Activated T-helper 17 cell treated with anti-CD3 and anti-CD28 coated beads, Interleukin-2, amount 50 U/mL, for 72 hours (primary cell): ENCODE measurements at places on chromosomes 16 and 17.

DNA sequence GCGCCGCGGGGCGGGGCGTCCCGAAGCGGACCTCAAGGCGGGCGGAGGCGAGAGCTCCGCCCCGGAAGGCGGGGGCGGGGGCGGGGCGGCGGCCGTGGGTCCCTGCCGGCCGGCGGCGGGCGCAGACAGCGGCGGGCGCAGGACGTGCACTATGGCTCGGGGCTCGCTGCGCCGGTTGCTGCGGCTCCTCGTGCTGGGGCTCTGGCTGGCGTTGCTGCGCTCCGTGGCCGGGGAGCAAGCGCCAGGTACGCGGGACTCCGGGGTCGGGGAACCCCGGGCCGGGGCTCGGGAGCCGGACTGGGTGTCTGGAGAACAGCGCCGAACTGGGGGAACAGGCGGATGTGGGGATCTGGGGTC, at the start of gene TNFRSF12A:
TNFRSF12A (plus strand) TSS at position 122 of the 357 bp plus-strand sequence; CDS start at position 152, 30 bp downstream.
- peak; percentile 28 for ATAC-seq

DNA sequence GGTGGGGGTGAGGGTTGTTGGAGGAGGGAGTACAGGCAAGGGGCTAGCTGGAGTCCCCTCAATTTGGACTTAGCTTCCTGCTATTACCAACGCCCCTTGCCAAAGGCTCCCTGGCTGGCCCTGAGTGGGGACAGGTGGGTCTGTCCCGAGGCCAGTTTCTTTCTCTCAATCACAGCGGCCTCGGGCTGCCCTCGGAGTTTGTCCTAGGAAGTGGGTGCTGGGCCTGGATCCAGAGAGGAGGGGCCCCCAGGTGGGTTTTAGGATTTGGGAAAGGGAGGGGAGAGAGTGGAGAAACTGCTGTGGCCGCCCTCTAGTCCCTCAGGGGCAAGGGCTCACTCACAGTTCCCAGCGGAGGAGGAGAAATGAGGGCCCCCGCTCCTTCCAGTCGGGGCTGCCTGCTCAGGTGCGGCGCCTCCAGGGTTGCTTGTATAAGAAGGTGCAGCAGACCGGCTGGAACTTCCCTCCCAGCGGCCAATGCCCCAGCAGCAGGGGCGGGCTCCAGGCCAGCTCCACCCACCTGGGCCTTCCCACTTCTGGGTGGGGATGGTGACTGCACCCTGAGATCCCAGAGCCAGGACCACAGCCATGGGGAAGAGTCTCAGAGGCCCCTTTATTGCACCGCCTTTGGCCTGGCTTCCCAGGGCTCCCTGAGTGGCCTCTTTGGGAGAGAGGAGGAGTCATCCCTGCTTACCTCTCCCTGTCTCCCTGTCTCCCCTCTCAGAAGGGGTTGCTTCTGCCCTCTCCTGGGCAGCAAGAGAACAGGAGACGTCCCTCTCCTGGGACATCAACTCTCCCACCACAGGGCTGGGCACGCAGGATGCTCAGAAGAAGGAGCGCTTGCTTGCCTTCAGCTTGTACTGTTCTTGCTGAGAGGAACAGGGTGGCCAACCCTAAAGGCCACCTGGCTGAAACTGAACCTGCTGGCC, 112.0 kb upstream of the SMURF2 start:
- ATAC-seq = peak; percentile 27

GRCh38 chr17:21376081-21376758, at the start of gene KCNJ12:
Gene KCNJ12 (plus strand): TSS chr17:21376357. CDS start chr17:21415343, 38,986 bp downstream.
- ATAC-seq = no peak

- no peak for ATAC-seq
Observed at GRCh38 chr16:79276501-79276900, 324.0 kb downstream of the MAF start.

- ATAC-seq = no peak
Observed at GRCh38 chr17:81050645-81051625, 16.0 kb downstream of the BAIAP2 start.

DNA sequence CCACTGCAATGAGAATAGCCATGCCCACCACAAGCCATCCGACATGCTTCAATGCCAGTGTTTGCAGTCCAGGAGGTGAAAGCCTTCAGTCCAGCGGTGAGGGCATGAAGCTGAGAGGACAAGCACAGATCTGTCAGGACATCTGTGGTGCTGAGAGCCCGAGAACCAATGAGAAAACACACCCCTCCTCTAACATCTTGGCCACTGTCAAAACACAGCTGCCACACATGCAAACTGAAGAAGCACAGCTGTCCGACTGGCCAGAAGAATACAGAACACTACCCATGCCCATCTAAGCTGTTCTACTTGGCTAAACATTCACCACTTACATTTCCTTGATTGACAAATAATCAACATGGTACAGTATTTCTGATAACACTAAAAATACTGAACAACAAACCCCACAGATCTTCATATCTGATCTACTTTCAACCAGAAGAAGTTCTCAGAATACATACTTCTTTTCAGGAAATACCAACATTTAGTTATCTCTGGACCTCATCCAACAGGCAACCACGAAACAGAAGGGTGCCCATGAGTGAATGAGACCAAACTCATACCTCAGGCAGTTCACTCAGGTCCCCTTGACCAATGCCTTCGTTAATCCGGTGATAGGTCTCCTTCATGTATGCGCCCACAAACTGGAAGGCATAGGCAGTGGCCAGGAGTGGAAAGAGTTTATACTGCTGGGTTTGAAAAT, 10.2 kb upstream of the FBF1 start:
- ATAC-seq = no peak

DNA sequence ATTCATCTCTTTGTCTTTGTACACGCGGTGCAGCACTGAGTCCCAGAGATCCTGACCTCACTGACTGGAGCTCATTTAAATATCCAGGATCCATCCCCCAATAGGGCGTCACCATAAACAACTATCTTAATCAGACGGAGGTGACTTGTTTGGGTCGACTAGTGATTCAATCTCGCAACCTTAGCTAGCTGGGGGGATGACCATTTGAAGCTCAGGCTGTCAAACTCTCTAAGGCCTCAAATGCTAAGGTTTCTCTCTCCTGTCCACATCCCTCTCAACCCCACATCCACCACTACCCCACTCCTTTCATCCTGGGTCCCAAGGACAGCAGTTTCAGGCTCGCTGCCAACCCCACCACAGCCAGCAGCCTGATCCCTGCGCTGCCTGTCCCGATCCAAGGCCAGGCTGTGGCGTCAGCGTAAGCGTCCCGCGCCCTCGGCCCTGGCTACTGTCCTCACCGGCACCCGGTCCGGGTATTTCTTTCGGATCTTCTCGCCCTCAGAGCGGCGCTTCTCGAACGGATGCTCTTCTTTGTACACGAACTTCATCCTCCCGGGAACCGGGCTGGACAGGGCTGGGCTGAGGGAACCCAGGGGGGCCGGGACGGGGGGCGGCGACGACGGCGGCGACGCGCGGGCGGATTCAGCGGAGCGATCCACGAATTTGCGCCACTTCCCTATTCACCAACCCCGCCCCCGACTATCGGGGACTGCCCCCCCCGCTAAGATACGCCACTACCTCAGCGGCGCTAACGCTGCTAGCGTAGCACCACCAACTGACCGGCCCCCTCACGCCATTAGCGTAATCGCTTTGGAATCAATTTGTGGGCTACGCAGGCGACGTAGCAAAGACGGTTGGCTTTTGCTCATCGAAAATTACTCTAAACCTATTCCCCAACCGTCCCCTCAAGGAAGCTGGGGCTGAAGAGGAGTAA, at the start of gene GABARAP:
GABARAP (minus strand) TSS at position 667 of the 934 bp plus-strand sequence; CDS start at position 548, 119 bp downstream.
- peak; percentile 39 for ATAC-seq

DNA sequence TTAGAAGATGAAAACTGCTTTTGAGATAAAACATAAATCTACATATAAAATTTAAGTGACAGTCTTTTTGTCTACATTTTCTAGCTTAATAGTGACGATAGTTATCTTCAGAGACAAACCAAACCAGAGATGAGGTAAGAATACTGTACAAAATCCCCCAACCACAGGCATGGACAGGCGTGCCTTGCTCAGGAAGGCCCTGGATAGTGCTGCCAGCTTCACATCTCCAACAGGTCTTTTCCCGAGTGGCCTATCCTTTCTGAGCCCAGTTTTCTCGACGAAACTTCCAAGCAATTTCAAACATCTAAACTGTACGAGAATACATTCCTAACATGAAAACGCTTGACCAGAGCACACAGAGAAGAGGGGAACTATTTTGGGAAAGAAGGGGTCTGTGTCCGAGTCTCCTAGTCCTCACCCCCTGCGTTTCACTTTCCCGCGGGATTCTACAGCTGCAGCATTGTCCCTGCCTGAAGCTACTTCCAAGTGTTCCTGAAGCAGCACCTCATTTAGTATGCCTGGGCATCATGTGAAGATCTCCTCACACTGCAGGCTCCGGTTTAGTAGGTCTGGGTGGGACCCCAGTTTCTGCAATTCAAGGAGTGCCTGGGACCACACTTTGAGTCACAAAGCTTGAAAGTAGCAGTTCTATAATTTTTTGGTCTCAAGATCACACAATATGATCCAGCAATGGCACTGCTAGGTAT, 37.8 kb downstream of the GNA13 start:
- ATAC-seq = no peak

GRCh38 chr16:30805056-30805369, 18.0 kb upstream of the ZNF629 start:
- ATAC-seq = peak; percentile 46

- peak; percentile 54 for ATAC-seq
Observed at GRCh38 chr16:19284207-19284606, 1.3 kb upstream of the CLEC19A start.

GRCh38 chr16:54437401-54437800, 150.8 kb upstream of the IRX3 start:
- ATAC-seq = no peak

- no peak for ATAC-seq
Observed at GRCh38 chr16:46807336-46807735, 23.6 kb downstream of the C16orf87 start.

- no peak for ATAC-seq
Observed at GRCh38 chr17:45170280-45170930, 8.7 kb downstream of the HEXIM2 start.

- peak; percentile 93 for ATAC-seq
Observed at GRCh38 chr17:27879987-27880608, 13.1 kb downstream of the LYRM9 start.

- ATAC-seq = no peak
Observed at GRCh38 chr16:9082422-9082821, 9.0 kb upstream of the HAPSTR1 start.
